Stimulated activated CD4-positive, alpha-beta T cell treated with anti-CD3 and anti-CD28 coated beads, Interleukin-1b, Interleukin-23, amount 100 ng/mL, for 48 hours (primary cell): ENCODE measurements at places on chromosomes 4 and X.

DNA sequence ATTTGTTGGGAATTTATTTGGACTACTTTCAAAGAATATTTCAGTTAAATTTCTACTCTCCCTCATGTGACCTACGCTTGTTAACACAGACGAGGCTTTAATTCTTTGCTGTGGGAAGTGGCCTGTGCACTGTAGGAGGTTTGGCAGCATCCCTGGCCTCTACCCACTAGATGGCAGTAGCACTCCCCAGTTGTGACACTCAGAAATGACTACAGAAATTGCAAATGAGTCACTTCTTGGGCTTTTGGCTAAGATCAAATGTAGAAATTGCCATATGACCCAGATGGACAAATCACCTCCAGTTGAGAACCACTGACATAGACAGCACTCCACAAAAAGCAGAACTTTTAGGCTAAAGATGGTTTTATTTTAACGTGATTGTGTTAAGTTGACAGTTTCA, 22.1 kb downstream of the PIR start:
- DNase-seq: peak; percentile 55

GRCh38 chrX:77768787-77769186, 17.2 kb downstream of the ATRX start:
- DNase-seq: no peak

- DNase-seq: no peak
These were observed at the start of gene BTK for GRCh38 chrX:101385795-101386541. TSS of gene BTK (minus strand) at chrX:101386191. CDS start at chrX:101375284, 10,907 bp downstream.

DNA sequence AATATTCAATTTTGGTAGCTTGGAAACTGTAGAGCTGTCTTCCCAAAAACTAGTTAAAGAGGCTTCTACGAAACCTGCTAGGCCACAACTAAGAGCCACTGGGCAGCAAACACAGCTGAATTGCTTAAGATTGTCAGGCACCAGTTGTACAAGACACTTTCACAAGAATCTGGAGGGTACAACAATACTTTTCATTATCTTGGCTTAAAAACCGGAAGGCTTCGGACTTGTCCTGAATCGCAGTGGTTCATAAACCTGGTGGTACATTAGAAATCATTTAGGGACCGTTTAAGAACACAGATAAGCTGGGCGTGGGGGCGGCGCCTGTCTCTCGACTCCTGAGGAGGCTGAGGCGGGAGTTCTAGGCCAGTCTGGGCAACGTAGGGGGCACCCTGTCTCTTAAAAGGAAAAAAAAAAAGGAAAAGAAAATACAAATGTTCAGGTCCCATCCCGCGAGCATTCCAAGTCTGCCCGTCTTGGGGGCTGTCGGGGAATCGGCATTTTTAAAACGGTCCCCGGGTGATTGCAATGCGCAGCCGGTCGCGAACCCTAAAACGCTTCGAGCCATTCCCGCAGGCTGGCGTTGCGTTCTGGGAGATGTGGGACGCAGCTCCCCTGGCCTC, 763 bp downstream of the PYURF start:
- DNase-seq: peak; percentile 33

GRCh38 chr4:74934016-74934831, 1.3 kb downstream of the PARM1 start:
- DNase-seq: no peak

DNA sequence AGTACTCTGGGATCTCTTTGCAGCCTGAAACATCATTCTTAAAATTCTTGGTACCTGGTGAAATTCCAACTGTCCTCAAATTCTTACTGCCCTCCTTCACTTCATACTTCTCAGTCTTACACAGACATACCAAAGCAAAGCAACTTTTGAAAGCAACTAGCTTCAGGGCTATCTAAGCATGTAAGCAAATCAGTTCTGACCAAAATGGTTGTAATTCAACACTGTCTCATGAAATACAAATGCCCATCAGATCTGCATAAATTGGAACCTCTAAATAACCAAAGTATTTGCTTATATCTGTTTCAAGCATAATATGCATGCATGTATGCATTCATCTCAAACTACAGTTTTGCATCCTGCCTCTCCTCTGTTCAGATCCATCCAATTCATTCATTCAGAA, 308.1 kb upstream of the PPARGC1A start:
- no peak for DNase-seq

GRCh38 chr4:140256335-140256734, 102.4 kb upstream of the MAML3 start:
- DNase-seq: no peak

DNA sequence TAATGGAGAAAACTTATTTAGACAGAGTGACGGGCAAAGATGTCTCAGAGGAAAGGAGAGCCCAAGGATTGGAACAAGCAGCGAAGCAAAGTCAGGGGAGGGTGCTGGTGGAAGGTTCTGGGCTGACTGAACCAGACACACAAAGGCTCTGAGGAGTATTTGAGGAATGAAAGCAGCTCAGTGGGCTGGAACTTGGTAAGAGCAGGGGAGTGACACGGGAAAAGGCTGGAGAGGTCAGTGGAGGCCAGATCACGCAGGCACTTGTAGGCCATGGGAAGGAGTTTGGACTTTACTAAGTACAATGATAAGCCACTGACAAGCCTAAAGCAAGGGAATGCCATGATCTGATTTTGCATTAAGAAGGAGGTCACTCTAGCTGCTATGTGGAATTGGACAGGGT, 71.4 kb downstream of the TSC22D3 start:
- DNase-seq: no peak

DNA sequence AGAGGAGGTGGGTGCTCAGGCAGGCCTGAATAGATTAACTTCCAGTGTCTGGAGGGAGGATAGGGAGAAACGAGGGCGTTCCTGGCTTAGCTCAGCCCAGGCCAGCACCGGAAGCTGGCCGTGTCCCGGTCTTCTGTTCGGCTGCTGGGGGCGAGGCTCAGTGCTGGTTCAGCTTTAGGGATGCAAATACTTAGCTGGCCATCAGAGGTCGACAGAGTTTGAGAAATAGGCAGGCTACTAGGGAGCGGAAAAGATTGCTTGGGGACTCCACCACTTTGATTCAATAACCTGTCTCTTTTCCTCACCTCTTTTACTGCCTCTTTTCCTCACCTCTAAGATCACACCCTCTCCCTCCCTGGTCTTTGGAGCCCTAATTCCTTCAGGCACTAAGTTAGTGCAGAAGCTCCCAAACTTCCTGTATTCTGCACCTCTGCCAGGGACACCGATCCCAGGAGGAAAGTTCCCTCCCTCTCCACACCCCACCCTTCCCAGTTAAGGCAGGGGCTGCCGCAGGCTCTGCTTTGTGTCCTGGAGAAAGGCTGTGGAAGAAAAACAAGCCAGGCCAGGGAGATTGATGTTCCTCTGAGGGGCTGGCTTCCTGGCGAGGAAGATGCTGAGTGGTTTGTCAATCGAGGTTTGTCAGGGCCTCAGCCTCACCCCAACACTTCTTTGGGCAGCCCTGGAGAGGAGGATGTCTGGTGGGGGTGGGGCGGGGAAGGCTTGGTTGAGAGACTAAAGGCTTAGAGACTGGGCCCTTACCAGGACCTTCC, 6.0 kb upstream of the EFNB1 start:
- no peak for DNase-seq

- DNase-seq: peak; percentile 10
These were observed 32.7 kb downstream of the METAP1 start for GRCh38 chr4:99028187-99028586.
